ENCODE measurements at places on chromosomes 4 and X. TPM values are rescaled to one million over a fixed set of nuclear protein-coding genes. Genes with fewer than 3 reads are reported as not detected.

BCORL1 gene
- 3.2 TPM for polyA plus RNA-seq

ZCCHC12 gene
- polyA plus RNA-seq, result not detected

CFAP47 gene
- not detected for polyA plus RNA-seq

ATP1B4 gene
- not detected for polyA plus RNA-seq

MYOZ2 gene
- not detected for polyA plus RNA-seq

CCNQ gene
- 56.1 TPM for polyA plus RNA-seq

RBMXL3 gene
- polyA plus RNA-seq, result not detected

STX18 gene
- 28.3 TPM for polyA plus RNA-seq

AASDH gene
- polyA plus RNA-seq, result 24.8 TPM

TIGD4 gene
- polyA plus RNA-seq, result 0.28 TPM

PLS3 gene
- not detected for polyA plus RNA-seq

RIPPLY1 gene
- polyA plus RNA-seq, result not detected

F8A1 gene
- polyA plus RNA-seq, result 29.7 TPM

BEND4 gene
- polyA plus RNA-seq, result 6.6 TPM

GAGE12F gene
- polyA plus RNA-seq, result not detected

TLR8 gene
- polyA plus RNA-seq, result 0.20 TPM

ADRA2C gene
- not detected for polyA plus RNA-seq

WAS gene
- polyA plus RNA-seq, result 26.5 TPM

LONRF3 gene
- polyA plus RNA-seq, result not detected

SHROOM2 gene
- not detected for polyA plus RNA-seq

HMGN5 gene
- 1.1 TPM for polyA plus RNA-seq

PIGA gene
- 5.2 TPM for polyA plus RNA-seq

MAGEE1 gene
- 3.6 TPM for polyA plus RNA-seq

KCNIP4 gene
- polyA plus RNA-seq, result 0.10 TPM

TTC29 gene
- polyA plus RNA-seq, result not detected

GPR173 gene
- not detected for polyA plus RNA-seq

MAPK10 gene
- 0.94 TPM for polyA plus RNA-seq

PPP4R3C gene
- polyA plus RNA-seq, result not detected

Data from IgD-negative memory B cell (primary cell).